Dermis microvascular lymphatic vessel endothelial cell (primary cell): ENCODE measurements at places on chromosomes 6 and 20. TPM values are rescaled to one million over a fixed set of nuclear protein-coding genes. Genes with fewer than 3 reads are reported as not detected.

The L3MBTL1 gene
- total RNA-seq = 1.7 and 2.4 TPM in 2 replicates

The BFSP1 gene
- total RNA-seq = 1.7 and 2.0 TPM in 2 replicates

The MYMX gene
- 0.13 TPM in 1 of 2 replicates, not detected in the other for total RNA-seq

The SRSF12 gene
- under 0.01 and 0.13 TPM in 2 replicates for total RNA-seq

The C6orf52 gene
- total RNA-seq = 0.25 and 0.77 TPM in 2 replicates
